Stimulated activated CD4-positive, alpha-beta T cell treated with anti-CD3 and anti-CD28 coated beads, Interleukin-15, amount 100 ng/mL, for 1 hour (primary cell): ENCODE measurements at places on chromosomes 7 and 10.

DNA sequence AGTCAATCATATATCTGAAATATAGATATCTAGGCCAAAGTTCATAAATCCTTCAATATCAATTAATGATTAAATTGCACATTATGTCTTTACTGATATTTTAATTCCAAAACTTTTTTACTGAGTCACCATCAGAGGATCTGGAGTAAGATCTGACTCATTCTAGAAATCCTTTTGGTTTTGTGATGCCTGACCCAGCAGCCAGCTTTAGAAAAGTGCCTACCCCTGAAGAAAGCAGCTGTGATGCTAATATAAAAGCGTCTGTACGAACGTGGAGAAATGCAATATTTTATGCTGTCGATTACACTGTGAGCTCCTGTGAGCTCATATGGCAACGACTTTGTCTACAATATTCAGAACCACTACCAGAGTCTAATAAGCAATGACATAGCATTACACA is 142.5 kb upstream of the LRRTM3 start:
- no peak for DNase-seq

GRCh38 chr7:16028636-16029035 is 342.2 kb upstream of the MEOX2 start:
- no peak for DNase-seq

GRCh38 chr7:69849268-69849667 is 251.0 kb downstream of the AUTS2 start:
- no peak for DNase-seq

DNA sequence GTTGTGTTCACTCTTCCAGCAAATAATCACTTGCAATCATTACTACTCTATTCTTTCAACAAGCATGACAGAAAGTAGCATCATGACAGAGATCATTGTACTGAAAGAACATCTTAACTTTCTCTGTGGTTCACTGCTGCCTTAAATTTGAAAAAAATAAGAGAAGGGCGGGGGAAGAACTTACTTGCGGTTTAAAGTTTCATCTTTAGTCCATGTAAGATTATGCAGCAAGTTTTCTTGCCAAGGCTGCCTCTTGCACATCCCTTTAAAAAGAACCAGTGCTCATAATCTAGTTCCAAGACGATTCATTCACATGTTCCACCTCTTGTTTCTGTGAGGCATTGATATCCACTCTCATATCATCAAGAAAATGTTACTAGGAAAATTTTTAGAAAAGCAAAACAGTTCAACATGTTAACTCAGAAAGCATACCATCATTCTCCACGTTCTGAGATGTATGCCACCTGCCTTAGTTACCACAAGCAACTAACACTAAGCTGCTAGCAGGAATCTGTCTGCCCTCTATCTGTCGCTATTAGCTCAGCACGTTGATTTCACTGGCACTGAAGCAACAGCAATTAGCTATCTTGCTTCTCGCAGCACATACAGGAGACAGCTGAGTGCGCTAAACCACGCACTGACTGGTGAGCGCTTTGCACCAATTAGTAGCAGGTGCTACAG is at the start of gene PCDH15:
Gene PCDH15 (minus strand): TSS at position 491 of the 681 bp plus-strand sequence. CDS start 136,969 bp downstream, outside the sequence.
- no peak for DNase-seq
